Thoracic aorta endothelial cell (primary cell): ENCODE measurements at places on chromosomes 3 and 15. TPM values are rescaled to one million over a fixed set of nuclear protein-coding genes. Genes with fewer than 3 reads are reported as not detected.

Gene HIGD2B
- total RNA-seq, result not detected in 2 replicates

Gene SLC22A14
- 0.13 TPM in 1 of 2 replicates, not detected in the other for total RNA-seq

Gene SOX14
- not detected in 2 replicates for total RNA-seq

Gene FRMD5
- 9.2 and 25.8 TPM in 2 replicates for total RNA-seq

Gene SV2B
- total RNA-seq, result not detected in 2 replicates

Gene SCN11A
- total RNA-seq, result 0.14 and 0.27 TPM in 2 replicates

Gene ZDHHC23
- total RNA-seq, result 5.2 and 6.8 TPM in 2 replicates

Gene SNX4
- total RNA-seq, result 49.6 and 60.1 TPM in 2 replicates

Gene CCR3
- total RNA-seq, result not detected in 2 replicates

Gene CTXND1
- not detected in 2 replicates for total RNA-seq

Gene RTP1
- 0.13 TPM in 1 of 2 replicates, not detected in the other for total RNA-seq

Gene CACNA2D3
- under 0.01 TPM in 1 of 2 replicates, not detected in the other for total RNA-seq

Gene FEM1B
- total RNA-seq, result 50.8 and 53.9 TPM in 2 replicates

Gene CELSR3
- 0.27 and 0.29 TPM in 2 replicates for total RNA-seq

Gene PPP1R14D
- total RNA-seq, result not detected in 2 replicates

Gene ARGFX
- total RNA-seq, result not detected in 2 replicates

Gene CD200R1L
- not detected in 2 replicates for total RNA-seq

Gene MORC1
- total RNA-seq, result not detected in 2 replicates

Gene LDHAL6B
- total RNA-seq, result not detected in 2 replicates

Gene ETFA
- 133 and 141 TPM in 2 replicates for total RNA-seq

Gene TRPM1
- 0.14 and 0.27 TPM in 2 replicates for total RNA-seq

Gene NUP210
- total RNA-seq, result 0.53 and 17.7 TPM in 2 replicates

Gene OSBPL10
- total RNA-seq, result 45.1 and 54.9 TPM in 2 replicates

Gene CKMT1A
- not detected in 2 replicates for total RNA-seq

Gene RARRES1
- total RNA-seq, result 0.57 and 0.66 TPM in 2 replicates

Gene SLC2A2
- total RNA-seq, result not detected in 2 replicates

Gene PLA2G4E
- total RNA-seq, result not detected in 2 replicates

Gene CYP11A1
- not detected in 2 replicates for total RNA-seq

Gene GDPGP1
- total RNA-seq, result 8.4 and 11.3 TPM in 2 replicates

Gene CPN2
- total RNA-seq, result not detected in 2 replicates

Gene TMCO5A
- total RNA-seq, result not detected in 2 replicates

Gene MST1R
- total RNA-seq, result 1.2 and 2.2 TPM in 2 replicates

Gene TMIE
- 0.13 and 0.36 TPM in 2 replicates for total RNA-seq

Gene SI
- not detected in 2 replicates for total RNA-seq

Gene AQP9
- total RNA-seq, result 0.07 TPM in 1 of 2 replicates, not detected in the other

Gene FSTL1
- total RNA-seq, result 505 and 672 TPM in 2 replicates

Gene GPR176
- total RNA-seq, result 46.4 and 71.3 TPM in 2 replicates

Gene KIF7
- 6.5 and 7.8 TPM in 2 replicates for total RNA-seq

Gene PLCH1
- 0.14 and 0.27 TPM in 2 replicates for total RNA-seq

Gene UBXN7
- 28.1 and 33.0 TPM in 2 replicates for total RNA-seq

Gene POC1A
- 8.0 and 12.6 TPM in 2 replicates for total RNA-seq

Gene CAND2
- total RNA-seq, result 1.6 and 4.5 TPM in 2 replicates

Gene FANCD2OS
- total RNA-seq, result not detected in 2 replicates

Gene FBXO40
- total RNA-seq, result not detected in 2 replicates

Gene SPESP1
- total RNA-seq, result 2.1 and 3.4 TPM in 2 replicates

Gene UBAP1L
- 1.9 and 2.2 TPM in 2 replicates for total RNA-seq

Gene MUSTN1
- not detected in 2 replicates for total RNA-seq

Gene ZBTB47
- total RNA-seq, result 10.0 and 11.6 TPM in 2 replicates

Gene RASGRF1
- not detected in 2 replicates for total RNA-seq

Gene NR2C2
- total RNA-seq, result 45.6 and 50.5 TPM in 2 replicates
